ENCODE measurements at places on chromosomes 6 and 20. TPM values are rescaled to one million over a fixed set of nuclear protein-coding genes. Genes with fewer than 3 reads are reported as not detected.

GRCh38 chr20:37933786-37934633 lies 31.1 kb downstream of the VSTM2L start:
- DNase-seq: no peak

DNA sequence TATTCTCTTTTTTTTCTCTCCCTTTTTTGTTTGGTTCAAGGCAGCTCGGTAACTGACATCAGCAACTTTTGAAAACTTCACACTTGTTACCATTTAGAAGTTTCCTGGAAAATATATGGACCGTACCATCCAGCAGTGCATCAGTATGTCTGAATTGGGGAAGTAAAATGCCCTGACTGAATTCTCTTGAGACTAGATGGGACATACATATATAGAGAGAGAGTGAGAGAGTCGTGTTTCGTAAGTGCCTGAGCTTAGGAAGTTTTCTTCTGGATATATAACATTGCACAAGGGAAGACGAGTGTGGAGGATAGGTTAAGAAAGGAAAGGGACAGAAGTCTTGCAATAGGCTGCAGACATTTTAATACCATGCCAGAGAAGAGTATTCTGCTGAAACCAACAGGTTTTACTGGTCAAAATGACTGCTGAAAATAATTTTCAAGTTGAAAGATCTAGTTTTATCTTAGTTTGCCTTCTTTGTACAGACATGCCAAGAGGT lies 10.6 kb downstream of the HEY2 start:
- no peak for DNase-seq

GRCh38 chr20:7712661-7713060 lies 227.6 kb downstream of the HAO1 start:
- DNase-seq: peak; percentile 4

- no peak for DNase-seq
Observed at GRCh38 chr6:44022671-44023352, 104.4 kb downstream of the MRPL14 start.

DNA sequence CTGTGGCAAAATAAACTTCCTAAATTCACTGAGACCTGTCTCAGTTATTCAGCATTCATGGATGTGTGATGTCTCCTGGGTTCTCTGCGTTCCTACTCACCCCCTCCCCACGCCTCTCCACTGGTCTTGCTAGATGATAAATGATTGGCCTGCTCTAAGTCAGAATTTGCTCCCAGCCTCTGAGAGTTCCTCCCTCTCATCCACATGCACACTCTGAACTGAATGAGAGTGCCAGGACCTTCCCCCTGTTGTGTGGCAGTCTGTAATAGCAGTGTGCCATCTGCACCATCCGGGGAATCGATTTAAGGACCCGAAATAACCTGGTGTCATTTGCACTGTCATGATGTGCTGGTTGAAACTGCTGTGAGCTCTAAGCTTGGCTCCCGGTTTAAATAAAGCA lies 135.8 kb upstream of the AFDN start:
- DNase-seq: no peak

GRCh38 chr6:169950558-169950957 lies 199.1 kb downstream of the ERMARD start:
- no peak for DNase-seq

- DNase-seq: no peak
Observed at GRCh38 chr6:107668743-107669474, 155.2 kb downstream of the SCML4 start.

DNA sequence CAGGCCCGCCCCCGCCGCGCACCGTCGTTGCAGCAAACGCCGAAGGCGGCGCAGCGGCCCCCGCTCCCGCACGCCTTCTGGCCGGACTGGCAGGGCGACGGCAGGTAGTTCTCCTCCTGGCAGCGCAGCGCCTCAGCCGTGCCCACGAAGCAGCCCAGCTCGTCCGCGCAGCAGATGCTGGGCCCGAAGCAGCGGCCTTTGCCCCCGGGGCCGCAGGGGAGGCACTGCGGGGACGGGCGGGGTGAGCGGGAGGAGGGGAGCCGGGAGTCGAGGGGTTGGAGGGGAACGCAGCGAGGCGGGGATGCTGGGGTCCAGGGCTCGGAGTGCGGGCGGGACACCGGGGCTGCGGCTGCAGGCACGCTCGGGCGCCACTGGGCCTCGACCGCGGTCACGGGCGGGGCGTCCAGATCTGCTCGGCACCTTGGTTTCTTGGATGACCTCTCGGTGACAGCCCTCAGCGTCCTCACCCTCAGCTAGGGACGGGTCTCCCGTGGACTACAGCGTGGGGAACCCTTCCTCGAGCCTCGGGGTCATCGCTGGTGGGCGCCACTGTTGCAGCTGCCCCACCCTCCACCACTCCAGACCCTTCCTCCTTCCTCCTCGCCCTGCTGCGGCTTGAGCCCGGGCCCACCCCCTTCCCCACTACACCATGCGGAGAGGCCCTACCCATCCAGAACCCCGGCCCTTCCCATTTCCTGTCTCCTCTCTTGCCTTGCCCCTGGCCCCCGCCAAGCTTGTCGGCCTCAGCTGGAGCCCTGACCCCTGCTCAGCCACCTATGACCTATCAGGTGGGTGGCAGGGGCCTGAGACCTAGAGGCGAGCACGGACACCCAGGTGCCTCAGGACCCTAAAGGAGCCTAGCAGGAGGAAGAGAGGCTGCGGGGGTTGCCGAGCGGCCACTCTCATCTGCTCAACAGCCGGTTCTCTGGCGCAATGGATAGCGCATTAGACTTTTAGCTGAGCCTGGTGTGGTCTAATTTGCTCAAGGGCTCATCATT lies 1.3 kb downstream of the AVP start:
- DNase-seq: no peak

GRCh38 chr6:135710042-135710441 lies 141.5 kb upstream of the PDE7B start:
- no peak for DNase-seq

DNA sequence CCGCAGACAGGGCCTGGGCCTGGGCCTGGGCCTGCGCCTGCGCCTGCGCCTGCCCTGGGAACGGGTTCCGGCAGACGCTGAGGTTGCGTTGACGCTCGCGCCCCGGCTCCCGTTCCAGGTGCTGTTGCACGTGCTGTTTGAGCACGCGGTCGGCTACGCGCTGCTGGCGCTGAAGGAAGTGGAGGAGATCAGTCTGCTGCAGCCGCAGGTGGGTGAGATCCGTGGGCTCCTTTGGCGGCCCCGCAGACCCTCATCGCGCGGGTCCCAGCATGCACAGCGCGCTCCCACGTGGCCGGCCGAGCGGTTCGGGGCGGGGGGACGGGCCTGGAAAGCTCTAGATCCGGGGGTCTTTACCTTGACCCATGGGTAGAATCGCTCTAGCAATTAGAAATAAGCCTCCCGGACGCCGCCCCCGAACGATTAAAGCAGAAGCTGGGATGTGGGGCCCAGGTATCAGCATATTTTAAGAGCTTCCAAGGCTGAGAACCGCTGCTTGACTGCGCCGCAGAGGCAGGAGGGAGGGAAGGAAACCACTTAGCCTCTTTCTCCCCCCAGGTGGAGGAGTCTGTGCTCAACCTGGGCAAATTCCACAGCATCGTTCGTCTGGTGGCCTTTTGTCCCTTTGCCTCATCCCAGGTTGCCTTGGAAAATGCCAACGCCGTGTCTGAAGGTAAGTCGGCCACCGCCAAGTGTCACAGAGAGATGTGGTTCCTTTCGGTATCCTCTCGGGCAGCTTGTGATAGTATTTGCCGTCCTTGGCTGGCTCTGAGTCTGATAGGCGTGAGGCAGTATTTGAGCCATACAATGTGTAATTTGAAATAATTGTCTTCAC lies 508 bp downstream of the NOP56 start:
- peak; percentile 33 for DNase-seq

GRCh38 chr6:25578538-25578937 lies 73.5 kb upstream of the SCGN start:
- DNase-seq: no peak

DNA sequence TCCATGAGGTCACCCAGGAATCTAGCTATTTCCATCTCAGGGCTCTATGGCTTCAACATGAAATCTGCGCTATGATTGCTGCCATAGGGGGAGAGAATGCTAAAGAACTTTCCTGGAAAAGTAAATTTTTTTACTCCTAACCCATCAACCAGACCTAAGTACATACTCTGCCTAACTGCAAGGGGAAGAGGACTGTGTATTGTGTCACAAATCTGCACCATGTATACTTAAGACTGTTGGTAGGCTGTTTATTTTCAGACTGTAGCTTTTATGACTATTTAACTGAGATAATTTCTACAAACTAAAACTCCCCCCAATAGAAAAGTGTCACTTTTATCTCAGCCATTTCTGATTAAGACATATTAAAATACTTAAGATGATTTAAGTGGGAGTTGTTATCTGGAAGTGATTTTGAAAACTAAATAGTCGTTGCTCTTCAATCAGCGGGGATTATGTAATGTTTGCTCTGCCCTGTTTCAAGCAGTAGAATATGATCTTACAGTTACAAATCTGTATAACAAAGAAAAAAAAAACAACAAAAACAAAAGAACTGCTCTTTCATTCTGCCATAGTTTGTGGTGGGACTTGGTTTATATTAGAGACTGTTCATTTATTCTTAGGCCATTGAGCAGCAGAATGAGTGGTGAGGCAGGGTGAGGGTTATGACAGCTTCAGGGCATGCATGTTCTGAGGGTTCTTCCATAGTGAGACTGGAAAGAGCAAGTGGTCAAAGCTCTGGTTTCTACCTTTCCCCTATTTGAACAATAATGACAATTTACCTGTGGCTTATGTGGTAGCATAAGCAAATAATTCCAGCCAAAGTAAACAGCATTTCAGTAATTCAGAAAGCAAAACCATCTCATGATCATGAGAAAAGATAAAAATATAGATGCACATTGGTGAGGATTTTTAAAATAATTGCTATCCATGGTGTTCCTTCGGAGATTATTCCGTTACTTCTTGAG lies 126.3 kb upstream of the CEP162 start:
- no peak for DNase-seq

GRCh38 chr6:45690846-45691245 lies 313.1 kb upstream of the SUPT3H start:
- DNase-seq: no peak

- DNase-seq: peak; percentile 93
Observed at GRCh38 chr20:25000268-25000801, 7.8 kb upstream of the APMAP start.

- no peak for DNase-seq
Observed at GRCh38 chr6:44926556-44926955, 401.6 kb upstream of the RUNX2 start.

DNA sequence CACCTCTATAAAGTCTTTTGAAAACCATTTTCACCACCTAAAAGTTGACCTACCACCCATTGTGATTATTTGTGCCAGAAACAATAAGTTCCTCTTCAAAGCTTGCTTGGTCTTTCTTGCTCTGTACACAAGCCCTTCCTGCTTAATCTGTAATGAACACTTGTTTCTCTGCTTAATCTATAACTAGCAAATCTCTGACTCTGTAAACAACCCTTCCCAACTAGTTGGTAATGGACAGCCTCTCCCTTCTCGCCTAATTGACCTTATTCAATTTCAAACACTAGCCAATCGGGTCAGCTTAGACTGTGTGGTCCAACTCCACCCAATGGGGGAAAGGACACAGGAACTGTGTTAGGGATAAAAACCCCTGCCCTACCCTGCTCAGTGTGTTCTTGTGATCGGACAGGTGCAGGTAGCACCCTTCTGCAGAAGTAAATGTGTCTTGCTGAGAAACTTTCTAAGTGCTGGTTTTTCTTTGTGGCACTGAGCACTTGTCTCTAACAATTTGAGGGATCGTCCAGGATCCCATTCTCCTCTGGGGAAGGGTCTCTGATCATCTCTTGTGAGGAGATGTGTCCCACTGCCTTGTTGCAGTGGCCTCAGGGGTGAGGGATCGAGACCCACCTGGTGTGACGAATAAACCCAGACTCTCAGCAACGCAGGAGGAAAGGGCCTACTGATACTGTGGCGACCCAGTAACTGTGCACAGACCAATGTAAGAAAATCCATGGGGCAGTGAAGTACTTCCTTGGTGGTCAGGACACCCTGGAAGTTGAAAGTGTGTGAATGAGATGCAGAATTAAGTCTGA lies 23.5 kb downstream of the CHD6 start:
- DNase-seq: no peak

- no peak for DNase-seq
Observed at GRCh38 chr6:4489538-4489937, 286.7 kb upstream of the CDYL start.

- no peak for DNase-seq
Observed at GRCh38 chr6:101125380-101125971, 244.3 kb upstream of the ASCC3 start.

- peak; percentile 22 for DNase-seq
Observed at GRCh38 chr6:70396796-70397729, 16.2 kb upstream of the FAM135A start.

- no peak for DNase-seq
Observed at GRCh38 chr6:124131259-124131658, 327.6 kb downstream of the NKAIN2 start.

- DNase-seq: no peak
Observed at GRCh38 chr6:75850026-75850833, 101.2 kb downstream of the MYO6 start.

- peak; percentile 60 for DNase-seq
Observed at GRCh38 chr6:136037876-136038460, 186.5 kb downstream of the PDE7B start.

DNA sequence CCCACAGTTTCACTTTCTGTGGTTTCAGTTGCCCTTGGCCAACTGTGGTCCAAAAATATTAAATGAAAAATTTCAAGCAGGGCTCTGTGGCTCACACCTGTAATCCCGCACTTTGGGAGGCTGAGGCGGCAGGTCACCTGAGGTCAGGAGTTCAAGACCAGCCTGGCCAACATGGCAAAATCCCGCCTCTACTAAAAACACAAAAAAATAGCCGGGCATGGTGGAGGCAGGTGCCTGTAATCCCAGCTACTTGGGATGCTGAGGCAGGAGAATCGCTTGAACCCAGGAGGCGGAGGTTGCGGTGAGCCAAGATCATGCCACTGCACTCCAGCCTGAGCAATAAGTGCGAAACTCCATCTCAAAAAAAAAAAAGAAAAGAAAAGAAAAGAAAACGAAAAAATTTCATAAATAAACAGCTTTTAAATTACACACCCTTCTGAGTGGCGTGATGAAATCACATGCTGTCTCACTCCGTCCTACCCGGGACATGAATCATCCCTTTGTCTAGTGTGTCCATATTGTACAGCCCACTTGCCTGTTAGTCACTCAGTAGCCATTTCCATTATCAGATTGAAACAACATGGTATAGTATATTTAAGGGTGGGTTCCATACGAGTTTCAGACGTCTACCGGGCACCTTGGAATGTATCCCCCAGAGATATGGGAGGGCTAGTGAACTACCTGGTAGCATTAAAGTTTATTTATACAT lies 11.7 kb downstream of the PTPRK start:
- peak; percentile 97 for DNase-seq

The ACSS1 gene
- total RNA-seq: 13.9 TPM

The BMP7 gene
- not detected for total RNA-seq

The RPS6KA2 gene
- total RNA-seq: 168 TPM

The TINAG gene
- not detected for total RNA-seq

The KCNK17 gene
- not detected for total RNA-seq

The TBC1D22B gene
- 9.7 TPM for total RNA-seq

The FABP7 gene
- total RNA-seq: not detected

The ARMH2 gene
- not detected for total RNA-seq

The TREML2 gene
- not detected for total RNA-seq

The MTHFD1L gene
- 30.3 TPM for total RNA-seq

The KCNQ2 gene
- not detected for total RNA-seq

The VSTM2L gene
- total RNA-seq: under 0.01 TPM

The OR2B6 gene
- not detected for total RNA-seq

The GNMT gene
- under 0.01 TPM for total RNA-seq

The CLPSL2 gene
- total RNA-seq: not detected

Measured in lung microvascular endothelial cell (primary cell).